ENCODE measurements at places on chromosomes 12 and 14.
A peak's percentile ranks its signal among the peaks of the same experiment; 100 is the strongest.

DNA sequence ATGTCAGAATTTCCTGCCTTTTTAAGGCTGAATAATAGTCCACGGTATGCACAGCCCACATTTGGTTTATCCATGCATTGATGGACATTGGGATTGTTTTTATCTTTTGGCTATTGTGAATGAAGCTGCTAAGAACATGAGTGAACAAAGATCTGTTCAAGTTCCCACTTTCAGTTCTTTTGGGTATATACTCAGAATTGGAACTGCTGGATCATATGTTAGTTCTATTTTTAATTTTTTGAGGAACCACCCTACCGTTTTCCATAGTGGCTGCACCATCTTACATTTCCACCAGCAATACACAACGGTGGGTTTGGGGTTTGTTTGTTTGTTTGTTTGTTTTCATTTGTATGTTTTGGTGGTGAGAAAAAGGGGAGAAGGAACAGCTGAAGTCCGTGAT lies 6.4 kb downstream of the GPR68 start:
- DNase-seq = no peak

DNA sequence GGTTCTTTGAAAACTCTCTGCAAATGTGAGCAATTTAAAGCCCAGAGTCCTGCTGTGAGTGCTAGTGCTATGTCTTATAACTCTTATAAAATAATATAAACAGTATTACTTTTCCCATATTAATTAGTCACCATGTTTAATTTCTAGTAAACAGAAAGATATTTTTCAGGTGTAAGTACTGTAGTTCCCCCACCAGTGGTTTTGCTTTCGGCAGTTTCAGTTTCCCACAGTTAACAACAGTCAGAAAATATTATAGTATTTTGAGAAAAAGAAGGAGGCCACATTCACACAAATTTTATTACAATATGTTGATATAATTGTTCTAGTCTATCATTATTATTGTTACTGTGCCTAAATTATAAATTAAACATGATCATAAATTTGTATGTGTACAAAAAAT lies 800.5 kb downstream of the LRFN5 start:
- DNase-seq = no peak

DNA sequence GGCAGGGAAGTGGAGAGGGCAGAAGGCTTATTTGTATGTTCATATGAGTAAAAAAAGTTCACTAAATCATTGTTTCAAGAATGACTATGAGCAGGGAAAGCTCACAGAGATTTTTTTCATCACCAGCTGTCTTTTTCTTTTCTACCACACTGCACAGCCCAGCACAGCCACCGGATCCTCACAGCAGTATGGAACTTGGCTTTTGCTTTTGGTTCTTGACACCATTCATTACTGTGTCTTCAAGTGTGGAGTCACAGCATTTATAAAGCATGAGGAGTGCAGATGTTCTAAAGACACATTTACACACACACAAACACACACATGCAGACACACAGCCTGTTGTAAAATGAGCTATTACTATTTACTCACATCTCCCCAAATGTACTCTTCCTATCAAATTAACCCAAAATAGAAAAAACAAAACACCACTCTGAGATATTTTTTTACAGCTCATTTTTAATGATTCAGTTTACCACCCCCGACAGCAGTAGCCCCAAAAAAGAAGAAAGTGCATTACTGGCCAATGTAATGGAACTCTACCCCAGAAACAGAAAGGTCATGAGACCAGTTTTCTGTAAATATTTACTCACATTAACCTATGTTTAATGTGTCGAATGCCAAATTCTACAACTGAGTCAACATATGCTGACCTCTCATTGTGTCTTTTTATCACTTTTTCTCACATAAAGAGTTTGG lies 60.5 kb downstream of the BTG1 start:
- no peak for DNase-seq

DNA sequence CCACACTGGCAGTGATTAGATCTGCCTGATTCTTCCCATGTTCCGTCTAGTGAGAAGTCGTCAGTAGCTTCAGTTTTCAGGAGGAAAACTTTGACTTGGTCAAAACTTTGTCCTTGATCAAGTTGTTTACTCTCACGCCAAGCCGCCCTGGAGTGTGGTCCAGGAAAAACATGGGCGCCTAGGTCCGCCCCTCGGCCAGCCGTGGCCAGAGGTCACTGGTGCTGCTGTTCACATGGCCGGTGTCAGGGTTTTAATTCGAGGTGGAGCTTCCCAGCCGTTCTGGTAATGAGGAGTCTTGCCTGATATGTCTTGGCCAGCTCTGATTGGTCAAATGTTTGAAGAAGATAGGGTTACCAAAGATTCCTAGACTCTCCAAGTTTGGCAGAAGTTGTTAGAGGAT lies 71.5 kb downstream of the PPP2R5C start:
- no peak for DNase-seq

DNA sequence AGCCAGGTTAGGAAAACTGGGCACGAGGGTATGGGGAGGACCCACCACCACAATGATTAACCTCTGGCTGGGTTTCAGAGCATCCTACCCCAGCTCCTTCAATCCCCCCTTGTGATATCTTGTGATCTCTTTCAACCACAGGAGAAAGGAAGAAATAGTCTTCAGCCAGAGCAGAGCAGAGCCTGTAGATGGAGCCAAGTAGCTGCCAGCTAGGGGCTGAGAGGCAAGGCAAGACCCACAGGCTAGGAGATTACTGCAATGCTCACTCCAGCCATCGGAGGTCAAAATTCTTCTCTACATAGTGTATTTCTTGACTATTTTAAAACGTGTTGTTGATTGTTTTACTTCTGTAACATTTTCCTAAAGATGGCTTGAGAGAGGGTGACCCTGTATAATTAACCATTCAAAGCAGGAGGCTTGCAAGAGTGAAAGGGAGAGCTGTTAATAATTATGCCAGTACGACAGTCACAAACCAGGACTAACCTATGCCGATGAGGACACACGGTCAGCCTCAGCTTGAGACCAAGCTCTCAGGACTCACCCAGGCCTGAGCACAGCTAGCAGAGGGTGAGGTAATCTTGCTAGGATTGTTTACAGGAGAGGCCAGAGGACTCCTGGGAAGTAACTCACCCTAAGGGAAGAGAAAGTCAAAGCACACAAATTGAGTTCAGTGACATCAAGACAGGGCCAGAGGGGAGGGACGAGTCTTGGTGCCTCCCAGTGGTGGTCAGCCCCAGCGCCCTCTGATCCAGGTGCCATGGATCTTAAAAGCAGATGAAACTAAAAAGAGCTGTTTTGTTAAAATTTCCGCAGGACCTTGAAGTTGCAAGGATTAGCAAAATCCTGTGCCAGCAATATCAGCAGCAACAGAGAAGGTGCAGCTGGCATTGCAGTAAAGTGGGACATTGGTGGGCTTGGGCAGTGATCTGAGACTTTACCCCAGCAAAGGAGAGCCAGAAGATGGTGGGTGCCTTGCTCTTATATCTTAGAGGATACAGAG lies 29.8 kb upstream of the CDKN3 start:
- DNase-seq = peak; percentile 39

GRCh38 chr12:5222011-5222461 lies 178.4 kb downstream of the KCNA5 start:
- no peak for DNase-seq

DNA sequence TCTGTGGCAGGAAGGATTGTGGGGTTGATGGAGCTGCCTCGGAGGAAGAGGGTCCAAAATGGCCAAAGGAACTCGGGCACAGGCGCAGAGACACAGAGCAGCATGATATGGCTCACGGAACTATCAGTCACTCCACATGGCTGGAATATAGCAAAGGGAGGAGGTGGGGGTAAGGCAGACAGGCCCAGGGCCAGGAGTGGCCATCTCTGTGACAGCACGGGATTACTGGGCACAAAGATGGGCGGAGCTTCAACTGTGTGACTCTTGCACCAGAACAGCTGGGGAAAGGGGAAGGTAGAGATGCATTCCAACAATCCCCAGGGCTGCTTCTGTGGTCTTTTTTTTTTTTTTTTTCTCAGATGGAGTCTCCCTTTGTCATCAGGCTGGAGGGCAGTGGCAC lies 24.8 kb upstream of the EML1 start:
- DNase-seq = no peak

DNA sequence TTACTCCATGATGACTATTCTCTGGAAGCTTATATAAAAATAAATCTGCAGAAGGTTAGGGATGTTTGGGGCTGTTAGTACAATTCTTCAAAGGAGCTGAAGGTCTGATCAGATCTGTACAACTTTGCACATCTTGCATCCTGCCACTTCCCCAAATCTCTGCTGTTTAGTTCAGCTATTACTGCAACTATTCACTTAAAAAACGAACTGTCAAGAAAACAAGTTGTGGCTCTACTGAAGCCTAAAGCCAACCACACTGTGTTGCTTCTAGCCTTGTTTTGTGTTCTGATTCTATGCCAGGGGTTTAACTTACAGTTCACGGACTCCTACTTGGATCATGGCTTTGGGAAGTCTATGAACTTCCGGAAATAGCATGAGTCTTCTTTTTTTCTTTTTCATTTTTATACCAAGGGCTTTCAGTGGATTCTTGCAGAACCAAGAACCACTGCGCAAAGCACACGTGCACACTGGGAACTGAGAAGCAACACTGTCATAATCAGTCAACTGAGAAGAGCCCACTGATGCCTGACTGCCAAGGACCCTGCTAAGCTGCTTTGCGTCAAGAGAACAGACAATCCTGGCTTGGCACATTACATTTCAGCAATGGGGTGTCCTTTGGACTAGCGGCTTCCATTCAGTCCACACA lies 66.3 kb upstream of the EEA1 start:
- DNase-seq = no peak

GRCh38 chr14:81169711-81170103 lies 51.1 kb downstream of the GTF2A1 start:
- peak; percentile 16 for DNase-seq

GRCh38 chr12:96427269-96427729 lies 27.1 kb upstream of the CDK17 start:
- DNase-seq = peak; percentile 76

DNA sequence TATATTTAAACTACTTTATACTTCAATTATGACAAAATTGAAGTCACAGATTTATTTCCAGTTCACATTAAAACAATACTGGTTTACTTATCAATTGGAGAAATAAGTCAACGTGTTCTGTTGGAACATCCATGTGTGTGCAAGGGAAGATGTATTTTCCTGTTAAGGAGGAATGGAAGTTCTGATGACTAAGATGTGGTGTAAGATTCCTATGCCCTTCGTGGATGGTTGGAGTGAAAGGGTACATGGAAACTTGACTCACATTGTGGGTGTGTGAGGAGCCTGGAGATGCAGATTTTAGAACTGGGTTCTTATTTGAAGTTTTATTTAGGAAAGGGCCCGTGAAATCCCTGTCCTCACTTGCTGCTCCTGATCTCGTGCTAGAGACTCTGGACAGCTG lies 95.3 kb downstream of the CATSPERB start:
- DNase-seq = no peak

DNA sequence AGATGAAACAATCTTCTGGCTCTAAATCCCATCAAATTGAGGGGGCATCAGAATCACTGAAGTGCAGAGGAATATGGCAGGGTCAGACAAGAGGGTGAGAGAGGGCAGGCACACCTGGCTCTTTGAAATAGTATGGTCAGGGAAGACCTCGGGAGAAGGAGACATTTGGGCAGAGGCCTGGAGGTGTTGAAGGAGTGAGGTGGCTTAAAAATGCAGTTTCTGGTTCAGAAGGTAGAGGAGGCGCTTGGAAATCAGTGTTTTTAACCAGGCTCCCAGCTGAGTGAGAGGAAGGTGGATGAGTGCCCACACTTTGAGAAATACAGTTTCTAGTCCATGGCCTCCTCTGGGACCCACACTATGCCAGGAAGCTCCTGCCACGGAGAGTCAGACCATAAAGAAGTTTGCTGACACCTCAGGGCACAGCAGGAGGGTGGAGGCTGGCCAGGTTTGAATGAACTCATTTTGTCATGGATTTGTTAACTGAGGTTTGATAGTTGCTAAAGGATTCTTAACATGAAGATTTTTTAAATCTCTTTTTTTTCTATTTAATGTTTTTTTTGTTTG lies 20.1 kb downstream of the NID2 start:
- no peak for DNase-seq

DNA sequence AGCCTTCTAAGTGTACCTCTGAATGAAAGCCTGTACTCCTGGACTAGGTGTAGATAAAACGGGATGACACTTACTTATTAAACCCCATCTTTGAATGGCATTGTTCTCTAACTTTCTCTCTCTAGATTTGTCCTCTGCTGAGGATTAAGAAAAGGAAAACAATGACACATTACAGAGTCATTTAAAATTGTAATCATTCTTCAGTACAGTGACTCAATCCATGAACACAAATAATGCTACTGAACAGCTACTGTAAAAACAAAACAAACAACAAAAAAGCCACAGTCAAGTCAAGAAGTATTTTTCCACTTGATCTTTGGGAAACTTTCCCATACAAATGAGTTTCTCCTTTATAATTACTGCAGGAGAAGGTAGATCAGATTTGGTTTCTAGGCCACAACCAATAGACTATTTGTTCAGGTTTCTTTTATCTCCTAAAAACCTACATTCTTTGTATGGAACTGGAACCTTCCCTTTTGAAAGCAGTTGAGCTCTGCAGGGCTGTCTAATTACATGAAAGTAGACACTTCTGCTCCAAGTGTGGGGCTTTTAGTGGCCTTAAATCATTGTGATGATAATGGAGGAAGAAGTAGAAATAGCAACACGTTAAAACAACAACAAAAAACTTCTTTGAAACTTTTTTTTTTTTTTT lies 219.1 kb downstream of the ESR2 start:
- DNase-seq = peak; percentile 44

GRCh38 chr14:105862581-105863239 lies 336.3 kb downstream of the TMEM121 start:
- DNase-seq = no peak

GRCh38 chr12:119589097-119589496 lies 4.5 kb upstream of the TMEM233 start:
- DNase-seq = no peak

GRCh38 chr12:44873898-44874297 lies 2.2 kb downstream of the NELL2 start:
- peak; percentile 26 for DNase-seq

DNA sequence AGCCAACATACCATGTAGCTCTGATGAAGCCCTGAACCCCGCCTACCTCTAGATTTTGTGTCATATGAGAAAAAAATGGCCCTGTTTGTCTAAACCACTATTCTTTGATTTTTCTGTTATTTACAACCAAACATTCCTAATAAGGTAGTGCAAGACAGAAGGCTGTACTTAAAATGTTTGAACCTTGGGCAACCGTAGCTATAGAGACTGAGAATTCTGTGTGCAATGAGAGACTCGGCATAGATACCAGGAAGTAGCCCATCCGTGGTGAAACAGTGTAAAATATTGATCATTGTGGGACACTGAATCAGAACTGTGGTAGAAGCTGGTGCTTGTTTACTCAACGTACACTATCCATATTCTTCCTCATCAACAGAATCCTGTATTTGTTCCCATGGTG lies 86.5 kb upstream of the TMCC3 start:
- DNase-seq = no peak

GRCh38 chr14:23034498-23035302 lies at the start of gene PSMB5:
PSMB5 (minus strand) TSS chr14:23034900; CDS start chr14:23034881, 19 bp downstream.
- peak; percentile 96 for DNase-seq

GRCh38 chr12:109736552-109737108 lies 23.0 kb downstream of the FAM222A start:
- DNase-seq = peak; percentile 43

- DNase-seq = peak; percentile 23
These were observed 947 bp upstream of the LRRC9 start for GRCh38 chr14:59918824-59919569.

Data from activated CD4-positive, alpha-beta T cell treated with anti-CD3 and anti-CD28 coated beads, Interleukin-10, Interleukin-2, amounts not matched to agents 100 ng/mL and 50 ng/mL, durations not matched to agents 16 hours and 8 hours (primary cell).